ENCODE measurements at places on chromosomes 13 and 19.

DNA sequence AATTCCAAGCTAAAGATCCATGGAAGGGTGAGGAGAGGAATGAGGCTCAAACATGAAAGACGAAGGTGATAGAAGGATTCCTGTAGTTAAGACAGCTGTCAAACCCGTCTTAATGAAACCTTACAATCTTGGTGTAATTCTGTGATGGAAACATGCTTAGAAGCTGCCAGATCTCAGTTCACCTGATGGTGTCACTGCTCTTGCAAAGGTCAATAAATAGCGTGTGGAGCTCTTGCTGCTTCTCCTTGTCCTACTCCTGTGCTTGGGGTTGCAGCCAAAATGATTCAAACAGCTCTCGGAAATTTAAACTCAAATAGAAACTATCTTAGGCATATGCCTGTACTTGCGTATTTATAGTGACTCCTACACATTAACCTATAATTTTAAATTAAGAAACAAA lies 1705.0 kb downstream of the OLFM4 start:
- no peak for DNase-seq

DNA sequence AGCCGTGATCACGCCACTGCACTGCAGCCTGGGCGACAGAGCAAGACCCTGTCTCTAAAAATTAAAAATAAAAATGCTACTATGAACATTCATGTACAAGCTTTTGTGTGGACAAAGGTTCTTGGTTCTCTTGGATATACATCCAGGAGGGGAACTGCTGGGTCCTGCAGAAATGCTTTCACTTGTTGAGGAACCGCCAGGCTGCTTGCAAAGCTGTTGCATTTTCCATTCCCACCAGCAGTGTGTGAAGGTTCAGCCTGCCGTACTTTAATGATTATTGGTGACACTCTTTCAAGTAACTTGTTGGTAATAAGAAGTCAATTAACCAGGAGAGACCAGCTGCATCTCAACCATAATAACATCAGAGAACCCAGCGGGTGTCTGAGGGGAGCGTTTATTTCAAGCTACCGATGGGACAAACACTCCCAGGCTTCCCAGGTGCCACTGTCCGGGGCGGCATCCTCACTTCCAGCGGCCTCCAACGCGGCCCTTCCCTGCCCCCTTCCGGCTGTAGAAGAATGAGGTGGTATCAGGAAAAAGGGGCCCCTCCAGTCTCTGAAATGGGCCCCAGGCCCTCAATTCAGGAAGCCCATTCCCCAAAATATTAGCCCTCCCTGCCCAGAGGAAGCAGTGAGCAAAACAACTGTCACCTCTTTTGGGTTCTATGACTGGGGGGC lies 15.2 kb upstream of the PPP1R12C start:
- DNase-seq = no peak

GRCh38 chr13:75366380-75367280 lies 115.3 kb downstream of the TBC1D4 start:
- no peak for DNase-seq

GRCh38 chr13:104460554-104460953 lies 1394.3 kb upstream of the SLC10A2 start:
- DNase-seq = no peak

DNA sequence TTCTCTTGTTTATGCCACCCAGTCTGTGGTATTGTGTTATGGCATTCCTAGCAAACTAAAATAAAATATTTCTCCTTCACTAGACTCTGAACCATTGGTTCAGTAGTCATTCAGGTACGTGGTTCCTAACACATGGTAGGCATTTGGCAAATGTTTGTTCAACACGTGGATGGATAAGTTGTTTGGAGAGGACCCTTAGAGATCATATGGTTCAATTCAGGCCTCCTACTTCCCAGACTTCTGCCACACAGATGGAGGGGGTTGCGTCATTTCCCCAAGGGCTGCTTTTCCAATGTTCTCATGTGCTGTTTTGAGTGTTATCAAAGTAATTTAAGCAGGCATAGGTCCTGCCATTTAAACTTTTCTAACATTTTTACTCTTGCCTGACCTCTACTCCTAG lies 6.7 kb downstream of the CXCL17 start:
- DNase-seq = no peak

DNA sequence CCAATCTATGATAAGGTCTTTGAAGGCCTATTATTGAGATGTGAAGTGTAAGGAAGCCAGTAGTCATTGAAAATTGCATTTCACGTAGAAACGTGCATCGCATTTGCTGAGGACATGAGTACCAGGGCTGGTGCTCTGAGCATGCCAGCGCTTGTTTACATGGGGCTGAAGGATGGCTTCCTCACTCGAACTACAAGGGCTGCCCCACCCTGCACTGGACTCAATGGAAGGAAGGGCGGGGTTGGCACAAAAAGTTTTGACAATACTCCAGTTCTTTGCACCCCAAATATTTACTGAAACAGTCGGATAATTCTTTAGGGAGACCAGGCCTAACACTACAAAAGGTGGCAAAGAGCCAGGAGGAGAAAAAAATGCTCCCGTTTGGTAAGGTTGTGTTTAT lies 28.9 kb upstream of the MED4 start:
- DNase-seq = no peak

GRCh38 chr19:16096280-16096855 lies 15.3 kb upstream of the RAB8A start:
- no peak for DNase-seq

DNA sequence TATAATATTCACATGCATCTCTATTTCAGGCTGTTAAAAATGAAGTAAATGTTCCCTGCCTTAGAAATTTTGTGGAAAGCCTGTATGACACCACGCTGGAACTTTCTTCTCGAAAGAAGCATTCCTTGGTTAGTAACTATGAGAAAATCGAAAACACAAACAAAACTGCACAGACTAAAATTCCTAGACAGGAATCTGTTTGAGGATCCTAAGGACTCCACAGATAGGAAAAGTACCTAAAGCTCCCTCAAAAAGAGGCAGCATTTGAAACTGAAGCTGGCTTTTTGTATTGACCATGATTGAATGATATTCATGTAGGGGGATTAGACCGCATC lies 103.4 kb downstream of the FRY start:
- no peak for DNase-seq

GRCh38 chr19:46076031-46076880 lies 35.5 kb upstream of the IGFL4 start:
- DNase-seq = no peak

DNA sequence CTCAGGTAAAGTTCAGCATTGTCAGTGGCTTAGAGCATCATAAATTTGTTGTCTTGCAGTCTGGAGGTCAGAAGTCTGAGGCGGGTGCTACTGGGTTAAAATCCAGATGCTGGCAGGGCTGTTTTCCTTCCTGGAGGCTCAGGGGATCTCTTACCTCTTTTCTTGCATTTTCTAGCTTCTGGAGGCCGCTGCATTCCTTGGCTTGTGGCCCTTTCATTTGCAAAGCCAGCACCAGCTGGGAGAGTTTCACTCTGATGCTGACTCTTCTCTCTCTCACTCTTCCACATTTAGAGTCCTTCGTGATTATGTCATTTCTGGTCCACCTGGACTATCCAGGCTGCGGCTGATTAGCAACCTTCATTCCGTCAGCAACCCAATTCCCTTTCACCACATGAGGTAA lies 38.1 kb upstream of the SLC10A2 start:
- no peak for DNase-seq

GRCh38 chr19:7492142-7492541 lies 3.3 kb upstream of the PEX11G start:
- no peak for DNase-seq

DNA sequence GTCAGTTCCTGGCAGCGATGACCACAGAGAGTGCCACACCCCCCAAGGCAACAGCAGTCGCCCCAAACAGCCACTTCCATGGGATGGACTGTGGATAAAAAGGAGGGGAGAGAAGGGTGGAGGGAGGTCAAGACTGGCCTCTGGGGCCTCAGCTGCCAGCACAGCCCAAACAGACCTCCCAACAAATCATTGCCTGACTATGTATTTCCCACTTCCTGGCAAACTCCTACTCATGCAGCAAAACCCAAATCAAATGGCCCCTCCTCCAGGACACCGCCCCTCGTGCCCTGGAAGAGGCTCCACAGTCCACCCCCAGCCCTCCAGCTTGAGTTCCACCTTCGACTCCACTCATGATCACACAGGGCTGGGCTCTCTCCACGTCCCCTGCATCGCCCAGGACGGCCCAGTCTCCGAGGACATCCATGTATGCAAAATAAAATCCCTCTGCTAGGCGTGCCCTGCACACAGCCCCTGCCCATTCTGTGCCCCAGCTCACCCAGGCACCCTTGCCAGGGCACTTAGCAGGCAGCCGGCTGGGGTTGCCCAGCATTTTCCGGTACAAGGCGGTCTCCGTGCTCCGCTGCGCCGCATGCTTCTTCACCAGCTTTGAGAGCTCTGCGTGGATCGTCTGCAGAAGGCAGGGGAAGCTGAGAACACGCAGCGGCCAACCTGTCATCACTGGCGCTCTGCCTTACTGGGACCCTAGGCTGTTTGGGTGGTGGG lies 10.5 kb upstream of the ELL start:
- DNase-seq = no peak

GRCh38 chr19:6126335-6126974 lies 9.0 kb upstream of the ACSBG2 start:
- DNase-seq = no peak

GRCh38 chr13:41058295-41059070 lies 2.8 kb upstream of the WBP4 start:
- DNase-seq = no peak

DNA sequence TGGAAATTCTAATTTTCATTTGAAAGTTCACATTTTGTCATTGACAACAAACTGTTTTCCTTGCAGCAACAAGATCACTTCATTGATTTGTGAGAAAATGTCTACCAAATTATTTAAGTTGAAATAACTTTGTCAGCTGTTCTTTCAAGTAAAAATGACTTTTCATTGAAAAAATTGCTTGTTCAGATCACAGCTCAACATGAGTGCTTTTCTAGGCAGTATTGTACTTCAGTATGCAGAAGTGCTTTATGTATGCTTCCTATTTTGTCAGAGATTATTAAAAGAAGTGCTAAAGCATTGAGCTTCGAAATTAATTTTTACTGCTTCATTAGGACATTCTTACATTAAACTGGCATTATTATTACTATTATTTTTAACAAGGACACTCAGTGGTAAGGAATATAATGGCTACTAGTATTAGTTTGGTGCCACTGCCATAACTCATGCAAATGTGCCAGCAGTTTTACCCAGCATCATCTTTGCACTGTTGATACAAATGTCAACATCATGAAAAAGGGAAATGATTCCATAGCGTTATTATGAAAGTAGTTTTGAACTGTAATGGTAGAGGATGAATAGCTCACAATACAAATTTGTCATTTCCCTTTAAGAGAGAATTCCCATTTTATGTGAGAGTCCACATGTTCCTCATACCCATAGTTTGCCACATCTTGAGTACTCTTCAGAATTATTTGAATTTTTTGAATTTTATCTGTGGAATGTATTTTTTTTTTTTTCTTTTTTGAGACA lies 2.6 kb downstream of the BRCA2 start:
- DNase-seq = no peak
